ENCODE measurements at places on chromosomes 6 and 20.

DNA sequence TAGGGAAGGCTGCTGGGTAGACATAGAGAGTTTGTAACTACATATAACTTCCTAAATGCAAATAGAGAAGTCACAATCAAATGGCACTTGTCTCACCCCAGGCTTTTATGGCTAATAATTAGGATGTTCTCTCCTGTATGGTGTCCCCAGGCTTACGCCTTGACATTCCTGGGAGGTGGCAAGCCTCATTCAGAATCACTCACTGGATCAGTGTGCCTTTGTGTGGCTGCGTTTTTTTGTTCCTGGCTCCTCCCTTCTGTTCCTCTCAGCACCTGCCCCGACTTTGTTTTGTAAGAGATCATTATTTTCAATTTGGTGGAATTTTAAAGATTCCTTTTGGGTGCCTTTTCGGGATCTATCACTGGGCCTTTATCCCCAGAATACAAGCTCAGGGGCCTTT is 5.7 kb downstream of the LAMP5 start:
- no peak for DNase-seq

GRCh38 chr6:1103945-1104623 is 207.8 kb upstream of the FOXQ1 start:
- no peak for DNase-seq

- peak; percentile 61 for DNase-seq
Observed at GRCh38 chr6:56954403-56955170, at the start of gene BEND6. TSS of gene BEND6 (plus strand) at chr6:56955107. CDS start at chr6:56981811, 26,704 bp downstream.

GRCh38 chr6:42159431-42160024 is 13.6 kb upstream of the GUCA1A start:
- no peak for DNase-seq

- no peak for DNase-seq
Observed at GRCh38 chr20:42740226-42740870, 449.4 kb downstream of the PTPRT start.

GRCh38 chr6:148455225-148455624 is 112.6 kb downstream of the SASH1 start:
- no peak for DNase-seq

DNA sequence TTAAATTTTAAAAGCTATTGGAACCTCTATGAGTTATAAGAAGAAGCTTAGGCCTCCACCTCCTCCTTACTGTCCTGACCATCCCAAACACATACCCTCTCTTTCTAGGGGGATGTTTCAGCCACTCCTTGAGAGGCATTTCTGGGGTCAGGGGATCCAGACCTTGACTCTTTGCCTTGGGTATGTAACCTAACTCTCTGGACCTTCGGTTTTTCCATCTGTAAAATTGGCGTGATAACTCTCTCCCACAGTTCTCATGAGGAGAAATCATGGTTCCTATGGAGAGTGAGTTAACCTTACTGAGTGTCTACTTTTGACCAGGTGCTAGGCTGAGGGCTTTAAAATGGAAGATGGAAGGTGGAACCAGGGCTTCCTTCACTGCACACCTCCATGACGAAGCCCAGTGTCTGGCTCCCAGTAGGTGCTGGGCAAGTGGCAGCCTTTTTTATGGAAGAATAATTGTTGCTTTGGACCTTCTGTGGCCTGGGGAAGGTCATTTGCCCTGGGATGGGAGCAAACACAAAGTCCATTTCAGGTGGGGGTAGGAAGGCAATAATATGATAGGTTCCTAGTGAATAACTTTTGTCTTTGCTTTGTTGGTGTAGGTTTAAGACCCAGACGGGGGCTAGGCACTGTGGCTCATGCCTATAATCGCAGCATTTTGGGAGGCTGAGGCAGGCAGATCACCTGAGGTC is 18.4 kb downstream of the FOXP4 start:
- no peak for DNase-seq

DNA sequence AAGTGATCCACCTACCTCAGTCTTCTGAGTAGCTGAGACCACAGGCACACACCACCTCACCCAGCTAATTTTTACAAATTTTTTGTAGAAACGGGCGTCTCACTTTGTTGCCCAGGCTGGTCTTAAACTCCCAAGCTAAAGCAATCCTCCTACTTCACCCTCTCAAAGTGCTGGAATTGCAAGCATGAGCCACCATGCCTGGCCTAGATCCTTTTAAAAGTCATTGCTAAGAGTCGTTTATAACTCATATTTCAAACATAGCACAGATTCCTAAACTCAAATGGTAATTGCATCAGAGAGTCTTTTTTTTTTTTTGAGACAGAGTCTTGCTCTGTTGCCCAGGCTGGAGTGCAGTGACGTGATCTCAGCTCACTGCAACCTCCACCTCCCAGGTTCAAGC is 7.7 kb upstream of the SAMHD1 start:
- no peak for DNase-seq

- no peak for DNase-seq
Observed at GRCh38 chr6:126069449-126069848, 83.1 kb downstream of the TRMT11 start.

GRCh38 chr6:68247782-68248181 is 387.3 kb upstream of the ADGRB3 start:
- no peak for DNase-seq

- DNase-seq: no peak
Observed at GRCh38 chr6:37850260-37850659, 30.7 kb downstream of the ZFAND3 start.

DNA sequence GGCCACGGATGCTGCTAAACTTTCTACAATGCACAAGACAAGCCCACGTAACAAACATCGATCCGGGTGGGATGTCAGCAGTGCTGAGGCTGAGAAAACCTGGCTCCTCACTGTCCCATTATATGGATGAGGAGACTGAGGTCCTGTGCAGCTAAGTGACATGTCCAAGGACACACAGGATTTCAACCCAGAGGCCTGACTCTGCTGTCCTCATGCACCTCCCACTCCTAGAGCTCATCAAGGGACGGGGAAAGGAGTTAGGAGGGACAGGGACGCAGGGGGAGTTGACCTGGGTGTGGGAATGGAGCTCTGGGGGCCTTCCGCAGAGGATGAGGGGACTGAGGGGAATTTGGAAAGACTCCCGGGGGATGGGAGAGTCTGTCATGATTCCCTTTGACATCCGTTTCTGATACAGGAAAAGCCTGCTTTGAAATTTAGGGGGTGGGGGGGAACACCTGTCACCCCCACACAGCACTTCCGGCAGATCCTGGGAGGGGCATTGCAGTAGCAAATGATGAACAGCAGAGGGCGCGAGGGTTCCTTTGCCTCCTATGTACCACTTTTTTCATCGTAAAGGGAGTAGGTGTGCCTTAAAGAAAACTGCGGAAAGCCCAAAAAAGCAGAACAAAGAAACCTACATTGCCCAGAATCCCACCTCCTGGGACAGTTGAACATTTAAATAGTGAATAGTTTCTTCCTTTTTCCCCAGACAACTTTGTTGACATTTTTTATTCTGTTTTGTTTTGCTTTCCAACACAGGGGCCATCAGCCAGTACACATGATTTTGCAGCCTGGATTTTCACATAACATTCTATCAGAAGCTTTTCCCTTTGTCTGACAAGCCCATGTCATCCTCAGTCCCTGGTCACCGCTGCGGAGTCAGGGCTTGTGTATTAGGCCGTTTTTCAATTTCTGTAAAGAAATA is 48.6 kb downstream of the SLC2A10 start:
- peak; percentile 59 for DNase-seq

GRCh38 chr6:22392711-22393110 is 95.9 kb upstream of the PRL start:
- no peak for DNase-seq

DNA sequence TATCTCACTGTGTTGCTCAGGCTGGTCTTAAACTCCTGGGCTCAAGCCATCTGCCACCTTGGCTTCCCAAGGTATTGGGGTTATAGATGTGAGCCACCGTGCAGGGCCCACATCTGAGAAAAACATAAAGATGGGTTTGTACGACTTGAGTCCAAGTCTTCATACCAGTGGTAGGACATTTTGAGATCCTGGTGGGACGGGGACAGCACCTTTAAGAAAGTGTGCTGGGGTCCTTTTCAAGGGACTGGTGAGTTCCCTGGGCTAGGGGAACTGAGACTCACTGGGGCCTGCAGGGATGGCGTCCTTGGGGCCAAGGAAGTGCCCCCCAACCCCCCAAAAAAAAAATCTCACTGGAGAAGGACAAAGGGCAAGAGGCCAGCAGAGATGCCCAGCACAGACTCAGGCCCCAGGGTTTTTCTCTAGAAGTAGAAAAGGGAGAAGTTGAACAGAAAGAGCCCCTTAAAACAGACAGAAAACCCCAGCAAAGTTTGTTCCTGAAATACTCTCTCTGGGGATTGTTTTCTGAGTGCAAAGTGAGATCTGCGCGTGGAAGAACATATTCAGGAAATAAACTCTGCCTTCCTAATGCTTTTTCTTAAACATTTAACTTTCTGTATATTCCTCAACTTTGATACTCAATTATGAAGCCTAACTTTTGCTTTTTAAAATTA is 10.7 kb downstream of the OSBPL2 start:
- no peak for DNase-seq

- no peak for DNase-seq
Observed at GRCh38 chr6:121426686-121427085, 8.8 kb upstream of the GJA1 start.

DNA sequence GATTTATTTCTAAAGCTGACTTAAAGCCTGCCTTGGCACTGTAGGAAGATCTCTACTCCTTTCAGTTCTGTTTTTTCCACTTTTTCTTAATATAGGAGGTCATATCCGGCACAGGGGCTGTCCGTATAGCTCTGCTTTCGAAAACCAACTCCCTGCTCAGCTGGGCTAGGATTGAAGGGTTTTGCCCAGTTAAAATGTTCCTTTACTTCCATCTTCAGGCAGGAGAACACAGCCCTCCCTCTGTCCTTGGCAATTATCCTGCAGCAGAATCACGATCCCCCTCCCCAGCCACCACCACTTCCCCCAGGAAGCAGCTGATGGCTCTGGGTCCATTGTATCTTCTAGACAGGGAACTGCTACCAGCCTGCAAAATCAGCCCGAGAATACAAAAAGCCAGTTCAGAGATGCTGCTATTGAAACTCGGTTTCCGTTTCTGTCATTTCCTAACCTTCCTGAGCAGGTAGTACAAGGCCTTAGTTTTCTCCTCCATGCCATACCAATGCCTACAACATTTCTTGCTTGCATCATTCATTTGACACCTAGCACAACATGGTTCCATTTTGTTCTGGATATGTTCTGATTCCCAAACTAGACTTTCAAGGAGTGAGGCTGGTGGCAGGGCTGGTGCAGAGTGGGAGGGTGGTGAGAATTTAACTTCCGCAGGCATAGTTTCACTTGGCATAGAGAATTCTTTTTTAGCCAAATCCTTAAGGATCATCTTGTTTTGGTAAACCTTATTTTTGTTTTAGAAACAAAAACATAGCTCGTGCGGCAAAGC is 53.9 kb downstream of the FAM50B start:
- DNase-seq: peak; percentile 28

DNA sequence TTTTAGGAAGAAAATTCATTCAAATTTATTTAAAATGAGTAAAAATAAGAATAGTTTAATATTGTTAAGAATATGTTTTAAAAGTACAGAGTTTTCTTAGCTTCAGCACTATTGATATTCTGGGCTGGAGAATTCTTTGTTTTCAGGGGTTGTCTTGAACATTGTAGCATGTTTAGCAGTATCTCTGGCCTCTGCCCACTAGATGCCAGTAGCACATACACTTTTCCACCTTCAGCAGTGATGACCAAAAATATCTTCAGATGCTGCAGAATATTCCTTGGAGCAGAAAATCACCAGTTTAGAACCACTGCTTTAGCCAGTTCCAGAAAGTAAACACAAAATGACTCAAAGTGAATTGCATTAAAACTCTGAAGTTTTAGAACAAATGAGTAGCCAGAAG is 19.4 kb upstream of the SDHAF4 start:
- peak; percentile 14 for DNase-seq

- no peak for DNase-seq
Observed at GRCh38 chr20:61667056-61667792, 398.5 kb downstream of the TAF4 start.

DNA sequence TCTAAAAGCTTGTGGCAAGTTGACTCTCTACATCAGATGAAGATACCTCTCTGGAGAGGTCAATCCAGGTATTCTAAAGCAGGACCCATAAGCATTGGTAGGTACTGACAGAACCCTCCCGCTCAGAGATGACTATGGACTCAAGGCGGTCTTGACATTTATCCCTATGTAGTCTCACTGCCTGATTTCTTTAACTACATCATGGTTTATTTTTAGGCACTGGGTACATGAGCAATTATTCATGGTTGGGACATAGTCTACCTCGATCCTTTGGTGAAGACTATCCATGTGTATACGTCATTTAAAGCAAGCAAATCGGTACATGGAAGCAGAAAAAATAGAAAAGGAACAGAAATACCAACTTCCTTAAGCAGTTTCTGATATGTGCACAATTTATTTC is 136.2 kb upstream of the TAB2 start:
- no peak for DNase-seq

DNA sequence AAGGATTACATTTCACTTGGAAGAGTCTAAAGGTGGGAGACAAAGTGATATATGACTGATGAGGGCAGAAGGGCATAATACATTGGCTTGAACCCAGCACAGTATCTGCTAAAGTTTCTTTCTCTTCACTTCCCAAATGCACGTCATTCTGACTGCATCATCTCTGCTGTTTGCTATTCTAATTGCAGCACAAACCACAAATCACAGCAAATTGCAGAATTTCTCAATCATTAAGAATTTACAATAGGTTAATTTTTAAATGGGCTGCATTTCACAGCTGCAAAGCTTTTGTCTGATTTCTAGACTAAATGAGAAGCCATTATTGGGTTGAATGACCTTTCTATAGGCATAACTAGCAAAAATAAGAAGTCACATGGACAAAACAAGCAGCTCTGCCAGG is 337.0 kb downstream of the RNGTT start:
- DNase-seq: no peak

DNA sequence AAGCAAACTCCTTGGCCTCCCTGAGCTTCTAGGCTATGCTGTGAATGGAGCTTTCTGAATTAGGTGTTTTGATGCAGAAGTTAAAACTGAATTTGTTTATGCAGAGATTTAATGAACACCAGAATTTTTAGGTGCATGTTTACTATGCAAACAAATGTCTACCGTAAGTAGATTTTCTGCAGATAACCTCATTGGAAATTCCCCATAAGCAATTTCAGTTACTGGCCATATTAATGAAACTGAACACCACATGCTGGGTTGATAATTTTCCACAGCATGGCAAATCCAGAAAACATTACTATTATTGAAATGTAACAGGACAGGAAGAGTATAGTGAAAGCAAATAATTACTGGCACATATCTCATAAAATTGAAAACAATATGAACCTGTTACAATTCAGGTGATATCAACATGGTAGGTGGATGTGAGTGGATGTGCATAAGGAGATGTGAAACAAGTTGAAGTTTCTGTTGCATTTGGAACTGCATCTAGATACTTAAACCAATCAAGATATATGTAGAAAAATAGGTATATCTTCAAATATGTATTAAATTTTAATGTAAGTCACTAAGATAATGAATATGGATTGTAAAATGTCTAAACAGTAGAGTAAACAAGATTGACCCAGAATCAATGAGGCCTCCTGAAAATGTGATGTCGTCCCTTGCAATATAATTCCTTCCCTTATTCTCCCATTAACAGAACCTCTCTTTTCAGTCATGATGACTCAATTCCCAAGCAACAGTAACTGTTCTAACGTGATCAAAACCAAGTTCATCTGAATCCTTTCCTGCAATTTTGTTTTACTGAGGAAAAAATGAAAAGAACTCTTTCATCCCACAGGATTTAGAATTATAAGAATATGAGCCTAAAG is 11.0 kb downstream of the PTCHD4 start:
- DNase-seq: no peak

- DNase-seq: peak; percentile 13
Observed at GRCh38 chr20:47677635-47678453, 107.4 kb downstream of the SULF2 start.

All from MM.1S (cell line).